ENCODE measurements at places on chromosomes 2 and 18. TPM values are rescaled to one million over a fixed set of nuclear protein-coding genes. Genes with fewer than 3 reads are reported as not detected.
A peak's percentile ranks its signal among the peaks of the same experiment; 100 is the strongest.

- DNase-seq = peak; percentile 63
Observed at GRCh38 chr18:75208155-75208835, 644 bp downstream of the PTGR3 start.

DNA sequence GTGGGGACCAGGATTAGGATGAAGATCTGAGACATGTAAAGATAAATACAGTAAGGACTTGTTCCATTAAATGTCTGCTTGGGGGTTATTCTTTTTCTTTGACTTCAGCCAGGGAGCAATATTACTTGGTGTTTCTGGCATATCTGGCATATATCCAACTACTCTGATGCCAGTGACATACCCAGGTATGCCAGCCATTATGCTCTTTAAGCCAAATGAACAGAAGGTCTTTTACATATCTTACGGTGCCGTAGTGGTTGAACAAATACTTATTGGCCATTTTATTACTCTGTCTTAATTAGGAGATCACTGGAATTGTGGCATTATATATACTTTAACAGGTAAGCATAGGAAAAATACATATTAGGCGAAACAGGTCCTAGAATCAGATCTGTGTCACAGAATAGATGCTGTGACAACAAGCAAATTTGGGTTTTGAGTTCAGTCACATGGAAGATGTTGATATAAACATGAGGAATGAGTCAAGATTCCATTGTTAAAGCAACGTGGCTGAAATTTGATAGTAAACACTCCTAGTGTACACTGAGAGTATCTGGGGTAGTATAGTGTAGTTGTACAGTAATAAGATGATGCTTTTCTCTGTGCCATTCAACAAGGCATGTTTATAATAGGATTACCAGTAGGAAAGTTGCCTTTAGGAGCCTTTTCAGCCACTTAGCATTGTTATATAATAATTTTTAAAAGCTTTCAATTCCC, 62.6 kb downstream of the KCTD18 start:
- DNase-seq = no peak

Gene STAT4
- total RNA-seq = 5.3 TPM

Gene STON1
- total RNA-seq = 3.7 TPM

- DNase-seq = no peak
Observed at GRCh38 chr2:23503682-23504081, 118.7 kb downstream of the KLHL29 start.

GRCh38 chr2:29923110-29923721, 1.8 kb upstream of the ALK start:
- peak; percentile 56 for DNase-seq

Measured in frontal cortex (tissue), 4 donors.